ENCODE measurements at places on chromosomes 2 and 18.

GRCh38 chr2:42800981-42801380 lies 8.6 kb upstream of the HAAO start:
- DNase-seq, result no peak

DNA sequence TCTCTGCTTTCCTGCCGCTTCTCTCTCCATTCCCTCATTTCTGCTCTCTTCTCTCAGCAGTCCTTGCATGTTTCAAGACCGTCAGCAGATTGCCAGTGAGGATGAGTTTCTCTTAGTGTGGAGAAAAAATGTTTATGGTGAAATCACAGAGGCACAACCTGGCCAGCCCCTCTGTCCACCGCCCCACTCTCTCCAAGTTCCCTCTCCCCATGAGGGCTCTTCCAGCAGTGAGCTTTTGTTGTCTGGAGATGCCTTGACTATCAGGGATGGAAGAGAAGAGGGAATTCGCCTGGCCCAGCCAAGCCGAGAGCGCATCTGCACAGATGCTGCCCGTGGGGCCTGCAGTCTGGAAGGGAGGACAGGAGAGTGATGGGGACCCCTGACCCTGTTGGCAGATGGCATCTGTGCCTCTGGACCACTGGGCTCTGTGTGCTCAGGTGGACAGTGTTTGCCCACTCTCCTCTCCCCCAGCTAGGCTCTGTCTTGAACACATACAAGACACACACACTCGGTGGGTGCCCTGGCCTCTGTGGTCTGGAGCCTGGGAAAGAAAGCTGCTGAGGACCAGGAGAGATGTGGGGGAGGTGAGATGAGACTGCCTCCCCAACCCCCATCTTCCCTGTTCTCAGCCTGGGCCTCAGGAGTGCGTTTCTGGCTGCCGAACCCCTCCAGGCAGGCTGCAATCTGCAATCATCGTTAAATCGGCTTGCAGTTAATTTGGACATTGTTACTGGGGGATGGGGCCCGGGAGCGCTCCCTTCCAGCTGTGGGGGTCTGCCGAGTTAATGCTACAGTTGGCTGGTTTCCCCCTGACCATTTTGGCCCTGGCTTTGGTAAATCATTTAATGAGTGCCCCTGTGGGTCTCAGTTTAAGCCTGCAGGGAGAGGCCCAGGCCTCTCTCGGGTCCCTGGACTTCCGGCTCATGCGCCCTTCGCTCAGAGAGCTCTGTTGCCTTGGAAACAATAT lies 4.5 kb downstream of the ITM2C start:
- DNase-seq, result no peak

DNA sequence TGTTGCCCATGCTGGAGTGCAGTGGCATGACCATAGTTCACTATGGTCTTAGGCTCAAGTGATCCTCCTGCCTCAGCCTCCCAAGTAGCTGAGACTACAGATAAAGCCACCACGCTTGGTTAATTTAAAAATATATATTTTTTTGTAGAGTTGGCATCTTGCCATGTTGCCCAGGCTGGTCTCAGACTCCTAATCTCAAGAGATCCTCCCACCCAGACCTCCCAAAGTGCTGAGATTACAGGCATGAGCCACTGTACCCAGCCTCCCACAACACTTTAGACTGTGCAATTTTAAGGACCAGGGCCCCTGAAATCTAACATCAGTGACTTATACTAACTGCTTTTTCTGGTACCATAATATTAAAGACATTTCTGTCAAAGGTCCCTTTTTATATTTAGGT lies 5.2 kb downstream of the TXNDC2 start:
- no peak for DNase-seq

DNA sequence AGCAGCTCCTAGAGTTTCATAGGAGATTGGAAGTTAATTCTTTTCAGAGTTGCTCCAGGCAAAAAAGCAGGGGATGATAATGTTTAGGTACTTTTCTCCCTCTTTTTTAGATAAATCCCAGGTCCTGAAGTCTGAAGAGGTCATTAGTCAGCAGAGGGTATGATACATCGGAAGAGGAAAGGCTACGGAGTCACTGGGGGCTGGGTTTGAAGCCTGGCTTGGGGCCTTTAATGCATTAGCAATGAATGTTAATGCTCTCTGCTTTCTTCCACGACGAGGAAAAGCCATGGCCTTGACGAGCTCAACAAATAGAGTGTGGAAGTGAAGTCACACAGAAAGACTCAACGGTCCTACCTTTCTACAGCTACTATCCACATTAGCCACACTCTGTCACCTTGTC lies 235.1 kb downstream of the NCKAP5 start:
- no peak for DNase-seq

DNA sequence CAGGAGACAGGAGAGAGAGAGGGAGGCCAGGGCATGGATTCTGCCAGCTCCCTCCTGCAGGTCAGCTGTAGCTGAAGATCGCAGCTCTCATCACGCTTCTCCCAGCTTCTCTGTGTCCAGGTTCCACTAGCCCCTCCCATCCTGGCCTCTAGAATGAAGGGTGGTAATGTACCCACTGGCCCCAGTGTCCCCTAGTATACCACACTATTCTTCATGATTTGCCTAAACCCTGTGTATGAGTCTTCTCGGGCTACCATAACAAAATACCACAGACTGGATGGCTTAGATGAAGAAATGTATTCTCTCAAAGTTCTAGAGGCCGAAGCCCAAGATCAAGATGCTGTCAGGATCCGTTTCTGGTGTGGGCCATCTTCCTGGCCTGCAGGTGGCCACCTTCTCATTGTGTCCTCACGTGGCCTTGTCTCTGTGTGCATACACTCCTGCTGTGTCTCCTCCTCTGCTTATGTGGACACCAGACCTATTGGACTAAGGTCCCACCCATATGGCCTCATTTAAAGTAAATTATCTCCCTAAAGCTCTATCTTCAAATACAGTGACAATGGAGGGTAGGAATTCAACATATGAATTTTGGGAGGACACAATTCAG lies 77.3 kb downstream of the TNFRSF11A start:
- DNase-seq, result no peak

DNA sequence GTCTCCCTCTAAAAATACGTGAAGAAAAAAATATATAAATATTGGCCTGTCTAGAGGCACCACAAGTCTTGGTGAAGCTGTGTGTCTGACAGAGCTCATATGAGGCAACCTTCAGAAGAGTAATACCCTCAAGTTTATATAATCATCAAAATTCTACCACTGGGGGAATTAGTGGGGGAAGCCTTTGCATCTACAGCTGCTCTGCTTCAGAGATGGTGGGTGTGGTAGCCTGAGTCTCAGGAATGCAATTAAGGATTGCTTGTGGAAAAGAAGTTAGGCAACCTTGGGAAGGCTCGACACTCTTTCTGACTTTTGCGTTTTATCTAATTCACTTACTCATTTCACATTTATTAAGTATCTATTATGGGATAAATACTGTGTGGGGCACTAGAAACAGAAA lies 17.4 kb downstream of the TPGS2 start:
- DNase-seq, result no peak

DNA sequence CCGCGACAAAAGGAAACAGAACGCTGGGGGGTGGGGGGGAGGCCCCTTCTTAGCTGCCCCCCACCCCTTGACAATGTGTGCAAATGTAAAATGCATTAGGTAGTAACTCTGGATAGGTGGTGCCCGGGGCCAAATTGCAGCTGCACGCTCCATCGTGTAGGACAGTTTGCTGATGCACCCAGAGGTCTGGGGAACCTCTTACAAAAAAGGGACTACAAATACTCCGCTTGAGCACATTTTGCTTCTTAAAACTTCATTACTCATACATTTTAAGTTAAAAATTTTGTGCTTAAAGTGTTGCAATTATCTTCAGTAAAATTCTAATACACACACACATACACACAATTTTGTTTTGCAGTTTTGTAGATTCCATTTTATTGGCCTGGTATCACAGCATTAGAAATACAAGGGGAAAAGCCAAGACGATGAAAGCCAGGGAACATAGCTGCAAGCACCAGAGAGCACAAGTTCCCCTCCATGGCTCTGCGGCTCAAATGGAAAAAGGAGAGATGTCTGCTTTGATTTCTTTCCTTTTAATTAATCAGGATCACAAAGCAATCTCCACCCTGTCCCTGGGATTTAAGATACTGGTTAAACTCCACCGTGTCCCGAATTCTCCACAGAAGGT lies 582.1 kb downstream of the ZEB2 start:
- DNase-seq, result no peak

DNA sequence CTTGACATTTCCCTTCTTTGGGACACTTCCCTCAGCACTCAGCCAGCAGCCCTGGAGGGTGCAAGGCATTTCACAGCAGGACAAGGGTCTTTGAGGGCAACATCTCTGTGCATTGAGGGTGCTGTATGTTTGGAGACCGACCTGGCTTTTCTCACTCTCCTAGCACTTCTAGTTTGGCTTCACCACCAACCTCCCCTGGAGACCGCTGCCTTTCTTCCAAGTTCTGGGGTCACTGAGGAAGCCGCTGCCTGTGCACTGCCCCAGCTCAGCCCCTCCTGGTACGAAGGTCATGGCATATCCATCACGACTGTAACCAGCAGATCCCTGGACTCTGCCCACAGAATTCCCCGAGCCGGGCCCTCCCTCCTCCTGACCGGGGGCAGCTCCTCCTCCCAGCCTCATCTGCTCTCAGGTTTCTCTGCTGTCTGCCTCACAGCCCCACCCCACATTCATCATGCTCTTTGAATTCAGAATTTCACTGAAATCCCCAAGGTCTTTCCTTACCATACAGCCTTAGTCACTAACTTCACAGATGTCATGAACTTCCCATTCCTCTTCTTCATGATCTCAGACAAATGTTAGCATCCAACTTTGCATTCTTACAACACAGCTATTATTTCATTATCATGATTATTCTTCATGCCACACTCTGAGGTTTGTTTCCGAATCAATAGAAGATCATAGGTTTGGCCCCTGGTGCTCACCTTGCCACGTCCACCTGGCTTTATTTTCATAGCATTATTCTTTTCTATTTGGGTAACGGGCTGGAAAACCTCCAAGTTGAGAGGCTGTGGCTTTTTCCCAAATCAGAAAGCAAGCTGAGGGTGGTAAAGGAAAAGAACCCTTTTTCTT lies 113.0 kb upstream of the COPS8 start:
- DNase-seq, result no peak

GRCh38 chr2:18422432-18423165 lies 137.9 kb downstream of the RDH14 start:
- DNase-seq, result no peak

DNA sequence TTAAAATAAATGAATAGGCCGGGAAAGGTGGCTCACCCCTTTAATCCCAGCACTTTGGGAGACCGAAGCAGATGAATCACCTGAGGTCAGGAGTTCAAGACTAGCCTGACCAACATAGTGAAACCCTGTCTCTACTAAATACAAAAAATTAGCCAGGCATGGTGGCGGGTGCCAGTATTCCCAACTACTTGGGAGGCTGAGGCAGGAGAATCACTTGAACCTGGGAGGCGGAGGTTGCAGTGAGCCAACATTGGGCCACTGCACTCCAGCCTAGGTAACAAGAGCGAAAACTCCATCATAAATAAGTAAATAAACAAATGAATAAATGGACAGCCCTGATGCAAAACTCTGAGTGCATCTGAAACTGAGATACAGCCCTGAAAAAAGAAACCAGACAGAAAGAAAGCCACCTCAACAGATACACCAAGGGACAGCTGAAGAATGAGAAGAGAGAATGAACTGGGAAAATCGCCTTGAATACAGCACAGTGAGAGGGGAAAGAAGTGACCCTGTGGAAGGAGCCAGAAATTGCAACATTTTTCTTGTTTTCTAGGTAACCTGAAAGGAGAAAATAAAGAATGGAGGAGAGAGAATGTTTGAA lies 64.4 kb downstream of the TRABD2A start:
- no peak for DNase-seq

DNA sequence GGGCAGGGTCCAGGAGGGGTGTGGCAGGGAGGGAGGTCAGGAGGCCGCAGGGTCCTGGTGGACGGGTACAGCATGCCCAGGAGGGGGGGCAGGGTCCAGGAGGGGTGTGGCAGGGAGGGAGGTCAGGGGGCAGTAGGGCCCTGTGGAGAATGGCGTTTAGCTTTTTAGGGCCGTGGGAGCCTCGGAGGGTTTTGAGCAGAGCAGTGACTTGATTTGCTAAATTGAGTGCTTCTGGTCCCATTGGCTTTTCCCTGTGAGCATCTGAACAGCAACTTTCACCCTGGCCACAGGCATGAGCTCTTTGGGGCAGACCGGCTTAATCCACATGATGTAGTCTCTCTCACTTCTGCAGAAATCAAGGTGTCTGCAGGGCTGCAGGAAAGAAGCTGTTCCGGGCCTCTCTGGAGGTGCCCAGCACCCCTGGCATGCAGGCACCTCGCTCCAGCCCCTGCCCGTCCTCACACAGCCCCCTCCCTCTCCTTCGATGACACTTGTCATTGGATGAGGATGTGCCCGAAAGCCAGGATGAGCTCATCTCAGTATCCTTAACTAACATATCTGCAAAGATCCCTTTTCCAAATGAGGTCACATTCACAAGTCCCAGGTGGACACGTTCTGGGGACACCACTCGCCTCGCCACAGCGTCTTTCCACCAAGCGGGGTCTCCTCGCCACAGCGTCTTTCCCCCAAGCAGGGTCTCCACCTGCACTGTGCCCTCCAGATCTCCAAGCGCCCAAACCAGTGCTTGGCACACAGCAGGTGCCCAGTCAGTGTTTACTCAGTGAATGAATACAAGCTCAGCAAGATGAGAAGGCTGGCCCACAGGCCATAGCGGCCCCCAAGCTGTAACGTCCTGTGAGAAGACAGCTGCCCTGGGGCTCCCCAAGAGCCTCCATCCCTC lies 94.0 kb downstream of the NDUFA10 start:
- no peak for DNase-seq

DNA sequence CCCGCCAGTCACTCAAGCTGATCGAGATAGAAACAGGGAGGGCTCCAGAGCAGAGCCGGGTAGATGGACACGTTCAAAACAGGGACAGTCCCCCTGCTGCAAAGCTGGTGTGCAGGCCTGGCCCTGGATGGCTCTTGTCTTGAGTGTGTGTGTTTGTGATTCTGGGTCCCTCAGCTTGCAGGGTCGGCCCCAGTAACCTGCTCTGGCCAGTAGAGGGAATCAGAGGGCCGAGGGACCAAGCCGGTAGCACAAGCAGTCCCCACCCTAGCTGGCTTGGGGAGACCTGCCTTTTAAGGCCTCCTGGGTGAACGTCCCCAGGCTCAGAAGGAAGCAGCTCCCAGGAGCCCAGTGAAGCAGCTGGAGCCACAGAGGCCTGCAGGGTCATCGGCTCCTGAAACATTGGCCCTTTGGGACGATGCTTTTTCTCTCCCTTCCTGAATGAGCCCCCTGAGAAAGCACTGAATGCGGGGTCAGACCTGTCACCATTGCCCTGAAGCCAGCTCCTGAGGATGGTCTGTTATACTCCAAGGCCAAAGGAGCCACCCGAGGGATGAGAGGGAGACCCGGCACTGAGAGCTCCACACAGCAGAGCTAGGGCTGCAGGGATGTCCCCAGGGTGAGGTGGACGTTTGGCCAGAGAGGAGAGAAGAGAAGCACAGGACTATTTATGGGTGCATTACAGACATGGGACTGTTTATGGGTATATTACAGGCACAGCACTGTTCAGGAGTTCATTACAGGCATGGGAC lies 15.4 kb upstream of the MLPH start:
- DNase-seq, result peak; percentile 27
